ENCODE measurements at places on chromosomes 2 and 18.

GRCh38 chr18:61893309-61893970, 633 bp upstream of the RNF152 start:
- no peak for DNase-seq

- no peak for DNase-seq
Measured at GRCh38 chr2:3485166-3485565, 34.2 kb downstream of the ADI1 start.

GRCh38 chr2:194616334-194616733, 1040.7 kb upstream of the SLC39A10 start:
- DNase-seq = no peak

GRCh38 chr2:182173944-182174622, 188.4 kb downstream of the PPP1R1C start:
- no peak for DNase-seq

- DNase-seq = no peak
Measured at GRCh38 chr2:71951718-71952404, 195.8 kb downstream of the CYP26B1 start.

GRCh38 chr2:200435379-200435778, 74.5 kb downstream of the KCTD18 start:
- DNase-seq = no peak

- DNase-seq = no peak
Measured at GRCh38 chr18:29749704-29750103, 1292.8 kb downstream of the DSC3 start.

- no peak for DNase-seq
Measured at GRCh38 chr2:233663911-233664310, 7.8 kb upstream of the UGT1A9 start.

DNA sequence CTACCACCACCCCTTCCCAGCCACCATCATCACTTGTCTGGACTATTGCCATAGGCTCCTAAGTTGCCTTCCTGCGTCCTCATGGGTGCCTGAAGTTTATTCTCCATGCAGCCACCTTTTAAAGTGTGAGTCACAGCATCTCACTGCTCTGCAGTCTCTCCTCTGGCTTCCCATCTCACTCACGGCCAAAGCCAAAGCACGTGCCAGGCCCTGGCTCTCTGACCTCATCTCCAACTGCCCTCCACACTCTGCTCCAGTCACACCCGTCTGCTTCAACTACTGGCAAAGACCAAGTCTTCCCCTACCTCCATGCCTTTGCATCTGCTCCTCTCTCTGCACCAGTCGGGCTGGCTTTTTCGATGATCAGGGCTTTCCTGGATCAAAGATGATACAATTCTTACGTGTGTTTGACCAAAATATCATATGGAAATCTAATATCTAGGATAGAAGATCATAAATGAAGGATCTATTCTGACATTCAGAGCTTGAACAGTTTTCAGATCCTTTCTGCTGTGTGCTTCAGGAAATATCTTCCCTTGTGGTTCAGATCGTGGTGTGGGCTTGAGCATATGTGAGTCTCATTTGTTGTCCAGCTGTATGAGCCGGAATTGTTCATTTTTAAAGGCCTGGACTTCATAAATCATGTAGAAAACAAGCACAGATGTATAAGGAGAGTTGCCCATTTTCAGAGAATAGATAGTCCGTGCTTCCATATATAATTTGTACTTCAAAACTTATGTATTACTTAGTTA, 175.6 kb downstream of the PRKCE start:
- DNase-seq = no peak

DNA sequence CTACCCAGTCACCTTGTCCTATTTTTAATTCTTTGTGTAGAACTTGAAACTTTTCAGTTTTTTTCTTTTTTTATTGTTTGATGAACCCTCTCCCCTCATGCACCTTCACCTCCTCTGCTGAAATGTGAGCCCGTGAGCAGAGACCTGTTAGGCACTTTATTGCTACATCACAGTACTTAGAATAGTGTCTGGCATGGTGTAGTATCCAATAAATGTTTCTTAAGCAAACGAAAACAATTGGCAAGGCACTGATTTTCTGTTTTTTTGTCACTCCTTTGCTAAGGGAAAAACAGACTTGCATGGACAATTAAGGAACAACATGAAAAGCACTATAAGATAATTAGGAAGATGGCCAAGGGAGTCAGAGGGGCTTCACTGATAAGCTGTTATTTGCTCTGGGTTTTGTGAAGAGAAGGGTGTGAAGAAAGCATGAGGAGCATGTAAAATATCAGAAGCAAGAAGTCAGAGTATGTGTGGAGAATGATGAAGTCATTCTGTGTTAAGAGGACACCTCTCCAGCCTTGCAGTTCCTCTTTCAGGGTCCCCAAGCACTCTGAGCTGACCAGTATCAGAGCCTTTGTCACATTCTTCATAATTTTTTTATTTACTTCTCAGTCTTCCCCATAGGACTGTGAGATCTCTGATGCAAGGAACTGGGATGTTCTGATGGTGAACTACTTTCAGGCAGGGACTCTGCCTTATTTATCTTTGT, 99.7 kb upstream of the CAVIN2 start:
- no peak for DNase-seq
